Esophagus muscularis mucosa (tissue), 4 donors: ENCODE measurements at places on chromosomes 3 and 15. TPM values are rescaled to one million over a fixed set of nuclear protein-coding genes. Genes with fewer than 3 reads are reported as not detected.

GRCh38 chr3:13655061-13655913 is 106.4 kb downstream of the FBLN2 start:
- no peak for DNase-seq

DNA sequence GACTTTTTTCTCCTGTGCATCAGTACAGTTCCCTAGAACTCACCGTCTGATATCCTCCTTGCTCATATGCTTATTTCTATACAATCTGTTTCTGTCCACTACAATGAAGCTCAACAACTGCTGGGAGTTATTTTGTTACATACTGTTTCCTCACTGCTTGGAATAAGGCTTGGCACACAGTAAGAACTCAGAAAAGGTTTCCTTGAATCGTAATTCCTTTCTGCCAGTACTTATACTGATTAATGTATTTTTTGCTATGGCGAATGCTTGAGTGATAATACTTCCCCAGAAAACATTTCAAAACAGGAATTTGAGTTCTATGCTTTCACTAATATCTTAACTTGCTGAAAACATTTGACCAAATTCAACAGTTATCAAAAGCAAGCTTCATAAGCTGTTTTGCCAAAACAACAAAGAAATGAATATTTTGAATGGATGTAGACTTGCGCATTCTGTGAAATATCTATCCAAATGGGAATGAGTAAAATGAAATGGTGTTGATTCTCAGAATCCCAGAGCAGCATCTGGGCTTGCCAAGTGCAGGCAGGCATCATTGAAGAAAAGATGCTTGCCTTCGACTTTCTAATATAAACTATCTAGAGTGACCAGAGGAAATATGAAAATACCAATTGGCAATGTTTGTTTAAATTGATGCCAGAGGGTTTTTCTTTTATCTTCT is 286.3 kb downstream of the RAP2B start:
- no peak for DNase-seq

DNA sequence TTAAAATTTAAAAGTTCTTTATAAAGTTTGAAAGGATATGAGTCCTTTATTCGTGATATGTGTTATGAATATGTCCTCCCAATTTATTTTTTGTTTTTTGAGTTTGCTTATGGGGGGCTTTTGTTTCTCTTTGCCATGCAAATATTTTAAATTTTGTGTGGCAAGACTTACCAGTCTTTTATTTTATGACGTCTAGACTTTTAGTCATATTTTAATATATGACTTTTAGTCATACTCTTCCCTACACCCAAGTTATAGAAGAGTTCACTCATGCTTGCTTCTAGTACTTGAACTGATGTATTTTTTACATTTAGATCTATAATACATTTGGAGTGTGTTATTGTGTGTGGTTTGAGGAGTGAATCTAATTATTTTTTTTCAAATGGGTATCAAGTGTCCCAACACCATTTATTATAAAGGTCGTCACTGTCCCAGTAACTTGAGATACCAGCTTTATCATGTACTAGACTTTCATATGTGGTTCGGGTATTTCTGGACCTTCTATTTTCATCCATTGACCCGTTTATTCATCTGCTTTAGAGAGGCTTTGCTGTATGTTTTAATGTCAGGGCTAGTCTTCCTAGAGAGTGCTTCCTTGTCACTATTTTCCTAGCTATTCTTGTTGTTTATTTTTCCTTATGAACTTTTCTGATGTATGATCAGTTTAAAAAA is 755 bp downstream of the PARP15 start:
- DNase-seq, result no peak

The EXD1 gene
- not detected for total RNA-seq

GRCh38 chr15:62352817-62353216 is 187.7 kb upstream of the C2CD4B start:
- no peak for DNase-seq

DNA sequence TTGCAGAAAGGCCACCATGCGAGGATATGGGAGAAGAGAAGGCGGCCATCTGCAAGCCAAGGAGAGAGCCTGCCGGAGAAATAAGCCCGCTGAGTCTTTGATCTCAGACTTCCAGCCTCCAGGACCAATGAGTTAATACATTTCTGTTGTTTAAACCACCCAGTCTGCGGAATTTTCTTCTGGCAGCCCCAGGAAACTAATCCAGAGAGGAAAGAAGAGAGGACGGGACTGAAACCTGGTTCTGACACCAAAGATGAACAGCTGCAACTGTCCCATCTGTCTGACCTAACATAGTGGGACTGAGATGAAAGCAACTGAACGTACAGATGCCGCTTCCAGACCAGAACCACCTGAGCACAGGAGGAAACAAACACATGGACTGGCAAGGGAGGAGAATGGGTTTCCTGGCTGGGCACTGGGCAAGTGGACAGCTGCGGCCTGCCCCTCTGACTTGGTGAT is 32.3 kb downstream of the VGLL4 start:
- no peak for DNase-seq

GRCh38 chr3:169686874-169687273 is 23.4 kb upstream of the MECOM start:
- DNase-seq, result peak; percentile 31
